ENCODE measurements at places on chromosomes 12 and 14.

DNA sequence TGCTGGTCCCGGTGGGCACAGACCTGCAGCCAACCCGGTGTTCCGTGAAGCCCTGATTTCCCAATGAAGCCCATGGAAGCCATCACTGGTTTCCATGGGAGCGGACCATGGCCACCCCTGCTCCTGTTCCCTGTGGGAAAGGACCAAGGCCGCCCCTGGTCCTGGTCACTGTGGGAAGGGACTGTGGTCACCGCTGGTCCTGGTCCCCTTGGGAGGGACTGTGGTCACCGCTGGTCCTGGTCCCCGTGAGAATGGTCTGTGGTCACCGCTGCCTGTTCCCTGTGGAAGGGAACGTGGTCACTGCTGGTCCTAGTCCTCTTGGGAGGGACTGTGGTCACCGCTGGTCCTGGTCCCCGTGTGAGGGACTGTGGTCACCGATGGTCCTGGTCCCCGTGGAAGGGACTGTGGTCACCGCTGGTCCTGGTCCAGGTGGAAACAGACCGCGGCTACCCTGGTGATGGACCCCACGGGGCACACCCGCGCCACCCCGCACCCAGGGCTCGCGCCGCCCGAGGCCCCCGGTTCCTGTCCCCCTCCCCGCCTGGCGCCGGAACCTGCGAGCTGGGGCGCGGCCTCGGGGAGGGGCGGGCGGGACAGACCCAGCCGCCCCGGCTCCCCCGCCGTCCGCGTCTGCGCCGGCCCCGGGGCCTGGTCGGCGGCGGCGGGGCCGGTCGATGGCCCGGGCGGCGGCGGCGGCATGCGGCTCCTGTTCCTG, at the start of gene GLT1D1:
Gene GLT1D1, plus strand, starts transcription at position 594 of the 715 bp plus-strand sequence. Its CDS starts 104 bp downstream, at position 698.
- DNase-seq = no peak

DNA sequence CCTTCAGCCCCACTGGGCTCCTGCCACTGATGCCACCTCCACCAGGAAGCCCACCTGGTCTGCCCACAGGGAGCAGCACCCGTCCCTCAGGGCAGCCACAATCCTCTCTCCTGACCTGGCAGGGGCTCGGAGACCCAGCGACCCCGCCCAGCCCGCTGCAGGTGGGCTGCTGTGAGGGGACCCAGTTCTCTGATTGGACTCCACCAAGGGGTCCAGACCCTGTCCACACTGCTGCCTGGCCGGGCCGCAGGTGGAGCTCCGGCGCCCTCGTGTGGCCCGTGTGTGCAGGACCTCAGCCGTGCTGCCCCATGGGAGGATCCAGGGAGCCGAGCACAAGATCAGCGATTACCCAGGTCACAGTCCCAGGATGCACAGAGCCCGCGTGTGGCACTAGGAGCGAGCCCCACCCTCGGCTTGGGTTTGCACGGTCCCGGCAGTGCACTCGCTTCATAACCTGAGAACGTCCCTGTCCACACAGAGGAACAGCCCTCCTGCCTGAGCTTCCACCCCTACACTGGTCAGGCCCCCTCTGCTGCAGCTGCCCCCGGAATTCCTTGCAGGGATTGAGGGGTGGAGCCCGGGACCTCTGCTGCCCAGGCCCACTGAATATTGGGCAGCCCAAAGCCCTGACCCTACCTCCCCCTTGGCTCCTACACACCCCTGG, 35.4 kb upstream of the TMEM179 start:
- peak; percentile 11 for DNase-seq

DNA sequence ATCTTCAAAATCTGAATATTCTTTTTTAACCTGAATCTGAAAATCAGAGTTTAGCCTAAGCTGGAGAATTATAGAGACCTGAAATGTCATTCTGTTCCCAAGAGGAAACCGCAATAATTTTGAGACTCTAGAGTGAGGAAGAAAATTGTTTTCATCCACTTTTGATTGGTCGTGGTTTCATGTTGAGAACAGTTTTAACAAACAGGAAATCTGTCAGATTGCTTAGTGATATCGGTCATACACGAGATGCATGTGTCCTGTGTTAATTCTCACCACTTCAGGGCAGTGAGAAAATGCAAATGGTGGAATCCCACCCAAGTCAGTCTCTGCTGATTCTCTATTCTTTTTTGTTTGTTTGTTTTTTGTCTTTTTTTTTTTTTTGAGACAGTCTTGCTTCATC, 1498.5 kb upstream of the TMEM132C start:
- DNase-seq = no peak

DNA sequence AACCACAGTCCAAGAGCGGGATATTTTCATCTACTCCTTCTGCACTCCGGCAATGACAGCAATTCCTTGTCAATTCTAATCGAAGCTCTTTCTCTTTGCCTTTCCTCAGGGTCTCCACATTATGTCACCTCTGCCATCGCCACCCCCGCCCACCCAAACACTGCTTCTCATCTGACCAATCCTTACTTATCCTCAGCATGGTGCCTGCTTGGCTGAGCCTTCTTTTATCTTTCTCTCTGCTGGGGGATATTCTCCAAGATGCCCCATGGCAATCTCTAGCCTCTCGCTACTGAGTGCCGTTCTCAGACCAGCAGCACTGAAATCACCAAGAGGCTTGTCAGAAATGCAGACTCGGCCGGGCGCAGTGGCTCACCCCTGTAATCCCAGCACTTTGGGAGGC, 100.6 kb downstream of the PTPRB start:
- DNase-seq = no peak

- no peak for DNase-seq
Observed at GRCh38 chr14:55574988-55575387, 5.0 kb upstream of the KTN1 start.

- no peak for DNase-seq
Observed at GRCh38 chr14:29355846-29356245, 571.8 kb downstream of the PRKD1 start.

GRCh38 chr12:109827566-109828550, 5.3 kb downstream of the TRPV4 start:
- DNase-seq = no peak

DNA sequence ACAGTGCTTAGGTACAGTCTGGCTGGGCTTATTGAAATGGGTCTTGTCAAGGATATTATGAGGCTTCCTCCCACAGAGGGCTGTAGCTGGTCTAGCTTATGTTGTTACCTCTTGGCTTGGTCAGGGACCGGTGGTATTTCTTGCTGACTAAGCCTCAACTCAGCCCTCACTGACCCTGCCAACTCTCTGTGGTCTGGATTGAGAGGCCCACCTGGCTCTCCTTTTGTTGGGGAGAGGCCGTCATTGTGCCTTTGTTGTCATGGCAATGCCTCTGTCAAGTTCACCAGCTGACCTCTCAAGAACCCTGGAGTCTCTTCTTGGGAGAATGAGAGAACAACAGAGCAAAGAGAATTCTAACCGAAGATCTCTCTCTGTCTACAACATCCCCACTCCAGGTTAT, 245.6 kb upstream of the NPAS3 start:
- DNase-seq = no peak

GRCh38 chr14:92263681-92264080, 59.3 kb upstream of the SLC24A4 start:
- peak; percentile 10 for DNase-seq

DNA sequence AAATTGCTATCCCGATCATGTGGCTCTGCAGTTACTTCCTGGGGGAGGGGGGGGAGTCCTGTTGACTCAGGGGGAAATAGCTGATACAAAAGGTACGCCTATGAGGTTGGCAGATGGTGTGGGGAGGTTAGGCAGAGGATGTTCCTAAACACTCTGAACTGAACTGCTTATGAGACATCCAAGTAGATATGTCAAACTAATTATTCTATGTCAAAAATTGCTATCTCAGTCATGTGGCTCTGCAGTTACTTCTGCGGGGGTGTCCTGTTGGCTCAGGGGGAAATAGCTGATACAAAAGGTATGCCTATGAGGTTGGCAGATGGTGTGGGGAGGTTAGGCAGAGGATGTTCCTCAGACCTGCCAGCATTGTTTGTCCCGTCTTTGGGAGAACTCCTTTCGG, 5.1 kb upstream of the VCPKMT start:
- DNase-seq = no peak

- no peak for DNase-seq
Observed at GRCh38 chr12:115336506-115336905, 652.5 kb upstream of the TBX3 start.

GRCh38 chr12:127414186-127414585, 852.8 kb upstream of the TMEM132C start:
- no peak for DNase-seq

DNA sequence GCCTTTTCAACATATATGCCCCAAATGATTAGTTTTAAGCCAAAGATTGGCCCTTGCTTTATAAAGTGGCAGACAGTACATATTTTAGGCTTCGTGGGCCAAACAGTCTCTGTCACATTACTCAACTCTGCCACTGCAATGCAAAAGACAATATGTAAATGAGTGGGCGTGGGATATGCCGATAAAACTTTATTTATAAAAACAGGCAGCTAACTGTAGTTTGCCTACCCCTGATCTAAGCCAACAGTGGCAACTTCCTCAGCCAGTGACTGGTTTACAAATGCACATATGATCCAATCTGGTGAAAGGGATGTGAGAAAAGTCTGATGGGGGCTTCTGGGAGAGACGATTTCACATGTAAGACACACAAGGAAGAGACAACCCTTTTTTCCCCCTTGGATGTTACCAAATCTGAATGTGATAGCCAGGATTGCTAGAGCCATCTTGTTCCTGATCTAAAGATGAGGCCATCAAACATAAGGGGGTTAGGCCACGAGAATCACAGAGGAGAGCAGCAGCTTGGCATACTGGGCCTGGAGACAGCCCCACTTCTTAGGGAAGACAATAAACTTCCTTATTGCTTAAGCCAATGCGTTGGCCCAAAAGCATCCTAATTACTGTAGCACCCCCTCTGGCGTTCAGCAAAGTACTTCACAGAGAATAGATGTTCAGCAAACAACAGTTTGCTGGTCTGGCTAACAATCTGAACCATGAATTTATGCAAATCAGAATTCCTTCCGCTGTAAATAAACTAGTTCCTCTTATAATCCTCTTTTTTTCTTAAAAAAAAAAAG, 75.2 kb upstream of the TMCC3 start:
- DNase-seq = no peak

GRCh38 chr12:45732250-45732649, 2.7 kb downstream of the ARID2 start:
- no peak for DNase-seq

DNA sequence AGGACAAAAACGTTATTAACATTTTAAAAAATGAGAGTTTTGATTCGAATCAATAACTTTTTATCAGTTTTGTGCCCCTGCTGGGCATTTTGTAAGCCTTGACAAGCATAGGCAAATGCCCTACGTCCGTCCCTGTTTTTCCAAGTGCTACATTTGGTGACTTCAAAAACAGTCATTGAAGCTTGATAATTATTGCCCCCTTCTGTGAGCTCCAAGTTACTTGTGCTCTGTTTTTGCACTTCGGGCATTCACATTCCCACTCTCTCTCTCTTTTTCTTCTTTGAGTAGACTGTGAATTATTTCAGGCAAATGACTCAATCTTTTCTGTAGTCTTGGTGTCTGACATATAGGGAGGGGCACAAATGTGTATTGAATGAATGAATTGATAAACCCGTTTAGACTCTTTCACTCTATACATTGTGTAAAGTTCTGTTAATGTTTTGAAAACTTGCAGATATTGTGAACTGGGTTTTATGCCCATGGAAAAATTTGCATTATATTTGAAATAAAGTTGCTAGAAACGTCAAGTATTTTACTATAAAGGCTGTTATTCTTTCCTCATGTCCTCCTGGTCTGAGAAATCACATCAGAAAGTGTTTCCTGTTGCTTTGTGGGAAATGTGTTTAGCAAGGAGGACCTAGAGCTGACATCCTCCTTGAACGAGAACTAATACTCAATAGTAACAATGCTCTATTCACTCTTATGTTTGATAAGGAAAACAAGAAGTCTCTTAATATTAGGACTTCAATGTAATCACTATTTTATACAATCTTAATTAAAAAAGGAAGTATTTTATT, 1.4 kb downstream of the APAF1 start:
- DNase-seq = no peak

DNA sequence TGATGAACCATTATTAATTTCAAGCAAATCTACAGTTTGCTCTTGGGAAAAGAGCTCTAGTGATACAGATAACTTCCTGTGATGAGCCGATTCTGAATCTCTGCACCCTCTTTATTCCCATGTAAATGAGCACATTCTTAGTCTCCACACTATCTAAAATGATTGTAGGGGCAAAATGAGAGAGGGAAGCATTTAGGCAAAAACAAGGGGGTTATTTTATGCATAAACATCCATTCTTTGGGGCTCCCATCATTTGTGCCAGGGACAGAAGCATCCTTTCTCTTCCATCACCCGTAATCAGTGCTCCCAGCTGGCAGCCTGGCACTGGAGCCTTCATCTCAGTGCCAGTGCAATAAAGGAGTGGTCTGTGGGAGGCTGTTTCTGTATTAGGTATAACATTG, 1.7 kb upstream of the GPD1 start:
- DNase-seq = no peak

GRCh38 chr12:19128485-19128884, 1.0 kb upstream of the PLEKHA5 start:
- DNase-seq = no peak

GRCh38 chr12:11959117-11959823, 111.5 kb upstream of the BCL2L14 start:
- no peak for DNase-seq

- DNase-seq = no peak
Observed at GRCh38 chr12:27924350-27925135, 48.0 kb downstream of the PTHLH start.

DNA sequence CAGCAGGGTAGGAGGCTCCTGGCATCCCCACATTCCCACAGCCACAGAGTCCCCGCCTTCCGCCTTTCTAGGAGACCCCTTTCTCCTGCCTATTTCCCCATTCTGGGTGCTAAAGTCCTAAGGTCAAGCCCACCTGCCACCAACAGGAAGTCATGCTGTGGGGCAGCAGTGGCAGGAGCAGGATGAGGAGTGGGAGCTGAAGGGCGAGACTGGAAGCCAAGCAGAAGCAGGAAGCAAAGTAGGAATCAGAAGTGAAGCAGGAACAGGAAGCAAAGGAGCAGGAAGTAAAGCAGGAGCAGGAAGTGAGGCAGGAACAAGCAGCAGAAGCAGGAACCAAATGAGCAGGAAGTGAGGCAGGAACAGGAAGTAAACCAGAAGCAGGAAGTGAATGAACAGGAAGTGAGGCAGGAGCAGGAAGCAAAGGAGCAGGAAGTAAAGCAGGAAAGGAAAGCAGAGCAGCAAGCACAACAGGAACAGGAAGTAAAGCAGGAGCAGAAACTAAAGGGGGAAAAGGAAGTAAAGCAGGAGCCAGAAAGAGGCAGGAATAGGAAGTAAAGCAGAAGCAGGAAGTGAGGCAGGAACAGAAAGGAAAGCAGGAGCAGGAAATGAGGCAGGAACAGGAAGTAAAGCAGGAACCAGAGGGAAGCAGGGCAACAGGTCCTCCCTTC, 38.3 kb upstream of the RIMBP2 start:
- no peak for DNase-seq

- no peak for DNase-seq
Observed at GRCh38 chr14:105023144-105023543, 2.3 kb upstream of the CDCA4 start.

DNA sequence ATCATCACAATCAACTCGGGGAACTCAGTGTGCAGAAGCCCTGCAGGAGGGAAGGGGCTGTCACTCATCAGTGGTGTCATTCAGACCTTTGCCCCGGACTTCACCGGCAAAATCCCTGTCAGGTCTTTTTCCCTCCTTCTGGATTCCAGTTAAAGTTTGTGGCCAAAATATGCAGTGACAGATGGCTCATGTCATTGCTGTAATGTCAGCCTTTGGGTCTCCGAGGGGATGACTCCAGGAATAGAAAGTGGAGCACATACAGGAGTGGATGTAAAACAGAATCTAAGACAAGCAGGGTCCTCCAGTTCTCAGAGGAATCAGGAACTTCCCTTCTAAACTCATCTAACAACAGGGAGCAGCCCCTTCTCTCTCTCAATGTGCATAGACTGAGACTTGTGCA, 130.3 kb upstream of the RASSF8 start:
- DNase-seq = no peak
